Amniotic epithelial cell (primary cell): ENCODE measurements at places on chromosomes 6 and 20.
A peak's percentile ranks its signal among the peaks of the same experiment; 100 is the strongest.

GRCh38 chr20:51541189-51542032 is 1.1 kb downstream of the NFATC2 start:
- DNase-seq, result no peak

GRCh38 chr20:4844751-4845465 is 123.2 kb downstream of the PRND start:
- DNase-seq, result no peak

DNA sequence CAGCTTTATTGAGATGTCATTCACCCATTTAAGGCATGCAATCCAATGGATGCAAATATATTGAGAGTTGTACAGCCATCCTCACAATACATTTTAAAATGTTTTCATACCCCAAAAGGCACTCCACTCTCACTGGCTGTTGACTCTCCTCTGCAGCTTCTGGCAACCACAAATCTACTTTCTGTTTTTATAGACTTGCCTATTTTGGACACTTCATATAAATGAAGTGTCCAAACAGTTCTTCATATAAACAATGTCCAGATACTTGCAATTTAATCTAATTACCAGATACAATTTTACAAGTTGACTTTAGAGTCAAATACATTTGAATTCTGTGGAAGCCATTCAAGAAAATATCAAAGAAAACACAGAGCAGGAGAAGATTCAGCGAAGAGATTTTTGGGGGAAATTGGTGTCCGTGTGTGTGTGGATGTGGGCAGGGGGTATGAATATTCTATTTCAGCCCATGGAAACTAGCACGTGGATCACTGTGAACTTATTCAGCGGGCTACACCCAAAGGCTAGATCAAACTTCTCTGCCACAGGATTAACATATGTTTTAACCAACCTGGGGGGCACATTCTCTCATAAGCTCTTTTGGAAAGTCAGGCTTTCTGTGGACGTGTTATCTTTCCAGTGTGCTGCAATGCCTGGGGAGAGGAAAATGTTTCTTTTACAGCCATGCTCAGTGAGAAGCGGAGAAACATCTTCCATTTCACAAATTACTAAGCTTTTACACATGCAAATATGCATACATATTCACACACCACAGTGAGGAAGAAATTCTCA is 73.9 kb downstream of the PLG start:
- DNase-seq, result no peak

DNA sequence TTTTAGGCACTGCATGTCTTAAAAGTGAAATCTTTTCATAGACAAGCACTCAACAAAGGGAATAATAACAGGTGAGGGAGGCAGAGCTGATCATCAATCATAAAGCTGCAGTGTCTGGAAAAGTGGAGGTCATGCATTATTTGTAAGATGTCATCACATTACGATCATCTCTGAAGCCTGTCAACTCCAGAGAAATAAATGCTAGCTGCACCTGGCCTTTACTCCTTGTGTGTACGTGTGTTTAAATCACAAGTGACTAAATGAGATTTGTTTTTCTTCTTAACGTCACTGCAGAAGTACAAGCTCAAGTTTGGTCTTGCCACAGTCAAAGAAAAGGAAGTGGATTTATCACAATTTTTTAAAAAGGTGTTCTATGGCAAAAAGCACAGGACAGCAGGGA is 275.5 kb upstream of the SGK1 start:
- no peak for DNase-seq

DNA sequence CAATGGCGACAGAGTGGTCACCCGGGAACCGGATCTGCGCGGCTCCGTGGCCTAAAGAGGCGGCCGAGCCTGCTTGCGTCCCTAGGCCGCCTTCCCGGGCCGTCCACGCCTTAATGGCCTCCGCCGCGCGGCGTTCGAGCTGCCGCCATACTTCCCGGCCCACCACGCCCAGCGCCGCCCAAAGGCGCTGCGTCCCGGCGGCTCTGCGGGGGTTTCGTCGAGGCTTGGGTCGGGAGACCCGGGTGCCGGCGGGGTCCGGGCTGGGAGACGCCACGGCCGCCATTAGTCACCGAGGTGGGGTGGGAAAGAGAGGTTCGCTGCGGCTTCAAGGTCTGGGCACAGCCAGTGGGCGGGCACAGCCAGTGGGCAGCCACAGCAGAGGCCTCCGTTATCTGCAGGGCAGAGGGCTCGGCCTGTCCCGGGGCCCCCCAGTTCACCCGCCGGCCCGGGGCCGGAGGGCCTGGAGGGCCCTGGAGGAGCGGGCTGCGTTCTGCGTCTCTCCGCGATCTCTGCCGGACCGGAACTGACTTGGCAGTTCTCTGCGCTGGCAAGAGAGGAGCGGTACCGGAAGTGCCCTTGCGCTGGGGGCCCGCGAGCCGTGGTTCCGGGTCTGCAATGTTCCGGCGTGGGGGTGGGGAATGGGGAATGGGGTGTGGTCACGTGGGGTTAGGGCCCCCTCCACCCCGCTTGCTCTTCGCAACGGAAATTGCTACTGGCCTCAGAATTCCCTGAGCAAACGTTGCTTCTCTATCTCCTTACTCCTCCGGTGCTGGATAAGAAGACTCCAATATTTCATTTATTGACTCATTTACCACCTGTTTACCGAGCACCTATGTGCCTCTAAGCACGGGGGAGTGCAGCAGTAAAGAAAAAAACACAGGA is 82.3 kb downstream of the CNBD2 start:
- DNase-seq, result peak; percentile 85

- no peak for DNase-seq
Observed at GRCh38 chr6:11722220-11722619, 56.4 kb downstream of the ADTRP start.

DNA sequence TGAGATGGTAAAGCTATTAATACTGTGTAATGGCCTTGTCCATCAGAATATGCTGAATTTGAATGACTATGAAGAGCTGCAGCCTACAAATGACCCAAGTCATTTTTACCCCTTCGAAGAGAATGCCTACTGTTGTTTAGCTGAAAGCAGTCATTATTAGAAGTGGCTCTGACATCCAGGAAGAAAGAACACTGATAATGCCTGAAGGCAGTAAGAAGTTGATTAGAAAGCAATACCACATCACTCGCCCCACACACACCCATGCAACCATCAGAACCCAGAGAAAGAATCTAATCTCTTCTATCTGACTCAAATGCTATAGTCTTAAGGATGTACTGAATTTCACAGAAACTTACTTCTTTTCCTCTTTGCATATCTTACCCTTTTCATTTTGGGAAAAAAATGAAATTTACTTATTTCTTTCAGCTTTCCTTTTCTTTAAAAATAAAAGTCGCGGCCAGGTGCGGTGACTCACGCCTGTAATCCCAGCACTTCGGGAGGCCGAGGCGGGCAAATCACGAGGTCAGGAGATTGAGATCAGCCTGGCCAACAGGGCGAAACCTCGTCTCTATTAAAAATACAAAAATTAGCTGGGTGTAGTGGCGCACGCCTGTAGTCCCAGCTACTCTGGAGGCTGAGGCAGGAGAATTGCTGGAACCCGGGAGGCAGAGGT is 61.0 kb downstream of the ARHGAP18 start:
- DNase-seq, result no peak

DNA sequence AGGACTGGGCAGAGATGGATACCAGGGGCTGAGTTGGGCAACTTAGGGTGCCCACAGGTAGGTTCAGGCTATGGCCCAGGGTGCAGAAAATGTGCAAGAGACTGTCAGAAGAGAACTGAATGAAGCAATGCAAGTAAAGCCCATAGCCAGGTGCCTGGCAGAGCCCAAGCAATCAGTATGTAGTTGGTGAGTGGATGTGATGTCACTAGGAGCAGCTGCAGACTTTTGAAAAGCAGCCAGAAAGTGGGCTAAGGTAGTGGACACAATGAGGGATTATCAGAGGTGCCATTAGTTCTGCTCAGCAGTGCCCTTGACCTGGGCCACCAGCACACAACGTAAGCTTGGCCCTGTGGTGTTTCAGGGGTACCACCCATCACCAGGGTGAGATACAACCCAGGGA is 135.3 kb downstream of the SOBP start:
- no peak for DNase-seq

DNA sequence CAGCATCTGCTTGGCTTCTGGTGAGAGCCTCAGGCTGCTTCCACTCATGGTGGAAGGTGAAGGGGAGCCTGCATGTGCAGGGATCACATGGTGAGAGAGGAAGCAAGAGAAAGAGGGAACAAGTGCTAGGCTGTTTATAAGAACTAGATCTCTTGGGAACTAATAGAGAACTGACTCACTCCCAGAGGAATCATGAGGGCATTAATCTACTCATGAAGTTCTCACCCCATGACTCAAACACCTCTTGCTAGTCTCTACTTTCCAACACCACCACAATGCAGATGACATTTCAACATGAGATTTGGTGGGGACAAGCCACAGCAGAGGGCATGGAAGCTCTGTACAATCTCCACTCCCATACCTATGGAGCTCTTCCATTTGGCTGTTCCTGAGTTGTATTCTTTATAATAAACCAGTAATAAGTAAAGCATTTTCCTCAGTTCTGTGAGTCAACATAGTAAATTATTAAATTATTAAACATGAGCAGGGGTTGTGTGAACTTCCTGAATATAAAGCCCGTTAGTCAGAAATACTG is 524.1 kb upstream of the NRSN1 start:
- no peak for DNase-seq

DNA sequence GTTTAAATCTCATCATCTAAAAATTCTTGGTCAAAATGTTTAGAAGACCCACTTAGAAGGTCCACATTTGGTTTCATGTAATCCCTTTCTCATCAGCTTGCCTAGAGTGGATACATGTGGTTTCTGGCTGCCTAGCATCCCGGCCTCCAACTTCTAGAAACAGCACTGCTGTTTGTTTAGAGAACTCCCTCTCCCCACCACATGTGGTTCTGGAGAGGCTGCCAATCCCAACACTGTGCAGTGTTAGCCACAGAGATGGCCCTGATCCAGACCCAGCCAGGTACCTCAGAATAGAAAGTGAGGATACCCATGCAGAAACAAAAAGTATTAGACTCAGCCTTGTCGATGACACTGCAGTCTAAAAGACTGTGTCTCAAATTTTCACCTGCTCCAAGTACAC is 241.8 kb downstream of the BCKDHB start:
- no peak for DNase-seq

DNA sequence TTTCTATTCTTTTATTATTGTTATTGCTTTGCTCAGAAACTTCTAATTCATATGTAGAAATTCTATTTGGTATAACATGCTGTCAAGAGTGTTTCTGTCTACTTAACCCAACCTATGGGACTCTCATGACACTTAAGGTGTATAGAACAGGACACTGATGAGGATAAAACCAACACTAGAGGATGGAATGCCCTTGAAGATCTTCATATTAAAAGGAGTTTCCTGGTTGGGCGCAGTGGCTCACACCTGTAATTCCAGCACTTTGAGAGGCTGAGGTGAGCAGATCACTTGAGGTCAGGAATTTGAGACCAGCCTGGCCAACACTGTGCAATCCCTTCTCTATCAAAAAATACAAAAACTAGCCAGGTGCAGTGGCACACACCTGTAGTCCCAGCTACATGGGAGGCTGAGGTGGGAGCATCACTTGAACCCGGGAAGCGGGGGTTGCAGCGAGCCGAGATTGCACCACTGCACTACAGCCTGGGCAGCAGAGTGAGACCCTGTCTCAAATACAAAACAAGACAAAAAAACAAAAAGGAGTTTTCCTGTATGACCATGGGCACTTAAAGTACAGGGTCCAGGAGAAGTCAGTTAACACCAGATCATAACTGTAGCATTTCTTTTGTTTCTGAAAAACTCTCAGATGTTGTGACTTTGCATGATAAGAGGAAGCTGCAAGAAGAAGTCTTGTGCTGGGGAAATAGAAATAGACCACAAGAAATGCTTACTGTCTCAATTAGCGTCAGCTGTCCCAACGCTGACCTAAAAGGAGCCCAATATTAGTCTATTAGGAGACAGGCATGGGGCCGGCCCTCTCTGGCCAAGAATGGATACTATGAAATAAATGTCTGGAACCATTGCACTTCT is 38.9 kb upstream of the CD2AP start:
- no peak for DNase-seq

DNA sequence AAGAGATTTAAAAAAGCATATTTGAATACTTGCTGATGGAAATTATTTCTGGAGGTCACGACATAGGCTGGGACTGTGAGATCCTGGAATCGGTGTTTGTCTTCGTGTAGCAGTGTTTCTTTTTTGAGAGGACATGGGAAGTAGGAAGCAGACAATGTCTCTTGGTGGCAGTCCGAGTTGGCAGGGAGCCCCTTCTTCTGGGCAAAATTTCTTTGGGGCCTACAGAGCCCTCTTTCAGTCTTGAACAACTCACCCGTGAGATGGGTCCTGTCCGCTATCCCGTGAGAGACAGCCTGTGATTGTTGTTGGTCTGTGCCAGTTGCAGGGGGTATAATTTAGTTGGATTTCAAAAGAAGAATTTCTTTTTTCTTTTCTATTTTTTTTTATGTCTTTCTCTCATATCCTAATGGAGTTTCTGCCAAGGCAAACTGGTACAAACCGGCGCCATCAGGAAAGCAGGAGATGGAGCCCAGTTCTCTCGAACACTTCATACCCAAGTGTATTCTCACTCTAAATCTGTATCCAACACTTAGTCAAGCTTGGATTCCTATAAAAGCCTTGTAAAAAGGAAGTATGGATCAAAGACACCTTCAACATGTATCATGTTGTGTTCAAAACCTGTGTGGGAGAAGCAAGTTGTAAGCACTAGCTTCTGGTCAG is 785.1 kb downstream of the MAFB start:
- no peak for DNase-seq

GRCh38 chr6:114376611-114377175 is 33.9 kb upstream of the HS3ST5 start:
- no peak for DNase-seq

DNA sequence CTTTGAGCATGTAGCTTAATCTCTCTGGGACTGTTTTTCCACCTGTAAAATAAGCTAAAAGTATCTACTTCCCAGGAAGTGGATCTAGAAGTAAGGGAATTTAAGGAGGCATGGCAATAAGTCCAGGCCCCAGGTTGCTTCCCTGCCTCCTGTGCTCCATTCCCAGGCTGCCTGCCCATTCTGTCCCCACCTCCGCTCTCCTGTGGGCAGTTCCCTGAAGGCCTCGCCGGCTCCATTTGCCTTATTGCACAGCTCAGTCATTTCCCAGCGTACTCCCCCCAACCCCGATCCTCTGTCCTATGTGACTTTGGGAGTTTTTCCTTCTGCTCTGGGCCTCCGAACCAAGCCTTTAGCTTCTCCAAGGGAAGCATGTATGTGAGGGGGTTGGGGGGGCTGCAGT is 4.6 kb downstream of the SLC29A1 start:
- no peak for DNase-seq

DNA sequence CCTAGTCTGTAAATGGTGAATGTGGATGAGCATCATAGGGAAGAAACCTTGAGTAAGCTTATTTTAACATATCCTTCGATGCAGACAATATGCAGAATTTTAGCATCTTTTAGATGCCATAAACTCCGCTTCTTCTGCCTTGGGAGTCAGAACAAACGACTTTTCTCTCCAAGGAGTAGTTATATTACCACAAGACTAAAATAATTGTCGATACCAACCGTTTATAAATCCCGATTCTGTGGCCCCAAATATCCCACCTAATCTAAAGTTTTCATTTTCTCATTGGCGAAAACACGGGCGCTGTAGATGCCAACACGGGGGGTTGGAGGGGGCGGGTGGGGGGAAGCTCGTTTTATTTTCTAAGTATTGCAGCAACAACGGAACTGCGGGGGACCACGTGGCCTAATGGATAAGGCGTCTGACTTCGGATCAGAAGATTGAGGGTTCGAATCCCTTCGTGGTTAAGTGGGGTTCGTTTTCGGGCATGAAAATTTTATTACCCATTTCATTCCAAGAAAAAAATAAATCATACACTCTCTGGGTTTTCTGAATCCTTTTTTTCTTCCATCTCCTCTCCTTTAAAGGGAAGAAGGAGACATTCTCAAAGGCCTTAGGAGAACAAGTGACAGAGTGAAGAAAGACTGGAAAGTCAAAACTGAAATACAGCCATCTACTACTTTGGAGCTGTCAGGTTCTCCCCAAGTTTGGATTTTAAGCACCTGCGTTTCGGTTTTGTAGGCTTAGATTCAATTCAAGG is 65.5 kb upstream of the BTN3A2 start:
- DNase-seq, result no peak
